ENCODE measurements at places on chromosomes 5 and 9. TPM values are rescaled to one million over a fixed set of nuclear protein-coding genes. Genes with fewer than 3 reads are reported as not detected.

DHFR gene
- total RNA-seq, result 14.3 TPM

ANKRD20A1 gene
- total RNA-seq, result 4.2 TPM

WDR38 gene
- total RNA-seq, result 0.31 TPM

NFIL3 gene
- 31.3 TPM for total RNA-seq

SLC6A7 gene
- total RNA-seq, result not detected

VPS13A gene
- 32.1 TPM for total RNA-seq

SLC36A1 gene
- 11.0 TPM for total RNA-seq

PDLIM4 gene
- 47.0 TPM for total RNA-seq

CYSTM1 gene
- total RNA-seq, result 157 TPM

MCTP1 gene
- total RNA-seq, result 19.3 TPM

PFN3 gene
- total RNA-seq, result not detected

PCDHA1 gene
- total RNA-seq, result 0.13 TPM

HSPB3 gene
- not detected for total RNA-seq

IL9 gene
- not detected for total RNA-seq

CCL28 gene
- total RNA-seq, result 22.8 TPM

F12 gene
- total RNA-seq, result 4.2 TPM
